ENCODE measurements at places on chromosomes 16 and 17. TPM values are rescaled to one million over a fixed set of nuclear protein-coding genes. Genes with fewer than 3 reads are reported as not detected.

GRCh38 chr17:39080421-39081078 lies 70.9 kb downstream of the PLXDC1 start:
- H3K27ac ChIP-seq, result no peak overlapping the region
- no peak for DNase-seq
- no peaks in the 10 kb centered on the region for H3K4me1 ChIP-seq
- H3K27me3 ChIP-seq, result no peaks in the 10 kb centered on the region

Gene CCL11
- total RNA-seq, result not detected

DNA sequence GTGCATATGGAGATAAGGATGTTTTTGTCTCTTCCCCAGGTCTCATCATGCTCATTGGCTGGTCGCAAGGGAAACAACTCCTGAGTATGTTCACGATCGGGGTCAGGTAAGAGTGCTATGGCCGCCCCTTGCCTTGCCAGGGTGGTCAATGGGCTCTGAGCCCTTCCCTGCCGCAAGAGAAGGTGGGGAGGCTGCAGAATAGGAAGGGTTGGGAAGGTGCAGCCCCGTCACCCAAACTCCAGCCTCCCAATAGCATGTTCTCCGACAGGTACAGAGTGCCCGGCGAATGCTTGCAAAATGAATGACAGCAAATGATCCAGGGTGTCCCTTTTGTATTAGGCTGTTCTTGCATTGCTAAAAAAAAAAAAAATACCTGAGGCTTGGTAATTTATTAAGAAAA lies 57.4 kb downstream of the ATP2C2 start:
- DNase-seq, result no peak
- H3K27me3 ChIP-seq, result no peaks in the 10 kb centered on the region
- no peak overlapping the region for H3K4me3 ChIP-seq
- no peak overlapping the region for H3K27ac ChIP-seq
- H3K36me3 ChIP-seq, result peaks cover 12% of the 10 kb centered on the region

Gene KRTAP4-1
- total RNA-seq, result not detected

DNA sequence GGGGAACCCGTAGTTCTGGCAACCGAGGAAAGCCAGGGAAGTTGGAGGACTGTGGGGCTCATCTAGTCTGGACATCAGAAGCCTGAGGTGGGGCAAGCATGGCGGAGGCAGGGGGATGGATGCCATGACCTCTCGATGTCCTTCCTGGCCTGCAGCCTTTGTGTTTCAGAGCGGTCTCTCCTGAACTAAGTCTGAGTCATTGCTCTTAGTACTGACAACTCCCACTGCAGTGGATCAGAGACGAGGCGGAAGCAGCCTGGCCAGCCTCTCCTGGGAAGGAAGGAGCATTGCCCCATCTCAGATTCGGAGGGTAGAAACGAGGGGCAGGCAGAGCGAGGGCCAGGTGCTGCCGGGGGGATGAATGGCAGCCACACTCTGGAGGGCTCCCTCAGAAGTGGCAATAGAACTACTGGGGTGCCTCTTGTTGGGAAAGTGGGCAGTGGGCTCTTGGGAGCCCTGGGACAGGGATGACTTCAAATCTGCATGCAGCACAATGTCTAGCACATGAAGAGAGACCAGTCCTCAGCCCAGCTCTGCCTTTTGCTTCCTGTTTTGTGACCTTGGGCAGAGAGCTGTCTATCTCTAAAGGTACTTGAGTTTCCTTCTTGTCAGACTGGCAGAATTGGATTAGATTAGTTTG lies 3.6 kb upstream of the STAC2 start:
- H3K4me3 ChIP-seq, result no peak overlapping the region
- DNase-seq, result no peak
- no peaks in the 10 kb centered on the region for H3K4me1 ChIP-seq
- no peak overlapping the region for H3K27ac ChIP-seq

GRCh38 chr17:76878568-76878967 lies 10.4 kb downstream of the MGAT5B start:
- no peaks in the 10 kb centered on the region for H3K4me1 ChIP-seq
- no peak for DNase-seq
- peaks cover 14% of the 10 kb centered on the region for H3K36me3 ChIP-seq
- H3K27me3 ChIP-seq, result no peaks in the 10 kb centered on the region
- no peak overlapping the region for H3K27ac ChIP-seq

GRCh38 chr17:71033336-71033735 lies 864.0 kb downstream of the KCNJ2 start:
- peak; percentile 62 for DNase-seq
- H3K27me3 ChIP-seq, result peaks cover 14% of the 10 kb centered on the region

Gene PHOSPHO1
- 0.31 TPM for total RNA-seq

DNA sequence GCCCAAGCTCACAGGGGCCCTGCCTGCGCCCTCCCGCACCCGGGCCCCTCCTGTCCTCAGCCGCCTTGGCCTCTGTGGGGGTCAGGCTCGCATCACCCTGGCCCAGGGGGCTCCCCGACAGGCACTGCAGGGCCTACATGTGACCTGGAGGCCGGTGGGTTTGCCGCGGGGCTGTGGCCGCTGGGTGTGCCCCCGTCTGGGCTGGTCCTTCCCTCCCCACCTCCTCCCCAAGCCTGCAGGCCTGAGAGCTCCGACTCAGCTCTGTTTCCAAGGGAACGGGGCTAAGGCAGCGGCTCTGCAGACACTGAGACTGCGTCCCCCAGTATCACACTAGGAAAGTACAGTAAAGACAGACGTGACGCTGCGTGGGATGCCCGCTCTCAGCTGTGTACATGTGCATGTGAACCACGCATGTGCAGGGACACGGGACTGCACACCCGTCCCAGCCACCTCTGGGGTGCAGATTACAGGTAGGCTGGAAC lies 16.5 kb upstream of the WDR45B start:
- H3K4me3 ChIP-seq, result no peak overlapping the region
- no peaks in the 10 kb centered on the region for H3K36me3 ChIP-seq
- no peak overlapping the region for H3K27ac ChIP-seq
- no peak for DNase-seq
- H3K27me3 ChIP-seq, result no peaks in the 10 kb centered on the region

- H3K27me3 ChIP-seq, result no peaks in the 10 kb centered on the region
- no peaks in the 10 kb centered on the region for H3K4me1 ChIP-seq
- DNase-seq, result no peak
- H3K4me3 ChIP-seq, result no peak overlapping the region
- H3K27ac ChIP-seq, result no peak overlapping the region
- H3K36me3 ChIP-seq, result no peaks in the 10 kb centered on the region
Observed at GRCh38 chr16:61210076-61210475, 826.2 kb downstream of the CDH8 start.

Gene ZSCAN10
- 212 TPM for total RNA-seq

DNA sequence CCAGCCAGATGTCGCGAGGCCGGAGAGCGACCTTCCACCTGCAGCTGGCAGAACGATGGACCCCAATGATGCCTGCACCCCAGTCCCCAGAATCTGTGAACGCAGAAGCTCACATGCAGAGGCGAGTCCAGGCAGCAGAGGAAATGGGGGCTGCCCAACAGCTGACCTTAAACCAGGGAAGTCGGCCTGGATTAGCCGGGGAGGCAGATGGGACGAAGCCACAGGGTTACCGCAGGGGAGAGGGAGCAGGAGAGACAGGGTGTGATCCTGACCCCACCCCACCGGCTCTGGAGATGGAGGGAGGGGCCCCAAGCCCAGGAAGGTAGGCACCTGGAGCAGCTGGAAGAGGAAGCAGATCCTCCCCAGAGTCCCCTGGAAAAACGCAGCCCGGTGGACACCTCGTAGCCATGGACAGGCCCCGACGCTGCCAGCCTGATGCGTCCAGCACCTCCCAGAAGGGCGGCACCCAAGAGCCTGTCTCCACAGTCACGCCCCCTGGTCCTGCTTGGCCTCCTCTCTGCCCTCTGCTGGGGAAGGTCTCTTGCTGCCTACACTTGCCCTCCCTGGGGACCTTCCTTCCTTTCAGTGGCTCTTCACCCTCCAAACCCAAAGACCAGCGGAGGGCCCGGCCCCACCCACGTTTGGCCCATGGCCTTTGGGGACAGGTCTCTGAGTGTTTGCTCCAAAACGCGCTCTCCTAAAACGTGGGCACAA lies 37.3 kb downstream of the PIEZO1 start:
- H3K4me3 ChIP-seq, result no peak overlapping the region
- no peaks in the 10 kb centered on the region for H3K27me3 ChIP-seq

Gene ATAD5
- 24.6 TPM for total RNA-seq

Gene FAM234A
- 94.9 TPM for total RNA-seq

DNA sequence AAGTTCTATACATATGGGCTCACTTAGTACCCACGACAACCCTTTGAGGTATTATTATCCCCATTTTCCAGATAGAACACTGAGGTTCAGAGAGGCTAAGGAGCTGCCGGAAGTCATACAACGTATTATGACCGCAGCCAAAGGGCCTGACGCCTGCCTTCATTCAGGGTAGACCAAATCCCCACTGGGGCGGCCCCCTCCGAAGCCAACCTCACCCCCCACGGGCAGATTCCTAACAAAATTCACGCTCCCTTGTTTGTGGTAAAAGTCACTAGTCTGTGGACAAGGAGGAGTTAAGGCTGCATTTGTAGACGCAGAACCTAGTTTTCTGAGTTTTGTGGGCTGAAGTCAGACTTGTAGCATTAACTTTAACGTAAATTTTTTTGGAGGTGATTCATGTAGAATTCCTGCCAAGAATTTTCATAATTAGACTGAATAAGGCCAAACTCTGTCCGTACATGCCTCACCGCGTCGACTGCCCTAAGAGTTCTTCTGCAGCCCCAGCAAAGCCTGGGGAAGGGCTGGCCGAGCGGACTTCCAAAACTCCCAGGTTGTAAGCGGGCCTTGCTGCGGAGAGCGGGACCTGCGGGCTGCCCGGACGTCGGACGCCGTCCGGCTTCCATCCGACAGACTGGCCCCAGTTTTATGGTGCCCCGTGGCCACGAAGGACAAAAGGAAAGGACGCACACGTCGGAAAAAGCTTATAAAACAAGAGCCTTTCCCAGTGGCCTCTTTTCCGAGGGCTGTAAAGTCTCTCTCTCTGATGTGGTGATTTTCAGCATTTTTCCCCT lies 75.7 kb downstream of the NXN start:
- no peak overlapping the region for H3K27ac ChIP-seq
- no peak overlapping the region for H3K4me3 ChIP-seq
- DNase-seq, result no peak
- H3K36me3 ChIP-seq, result peaks cover 4% of the 10 kb centered on the region

Gene TMEM11
- 32.5 TPM for total RNA-seq

Gene C17orf100
- total RNA-seq, result 0.70 TPM

DNA sequence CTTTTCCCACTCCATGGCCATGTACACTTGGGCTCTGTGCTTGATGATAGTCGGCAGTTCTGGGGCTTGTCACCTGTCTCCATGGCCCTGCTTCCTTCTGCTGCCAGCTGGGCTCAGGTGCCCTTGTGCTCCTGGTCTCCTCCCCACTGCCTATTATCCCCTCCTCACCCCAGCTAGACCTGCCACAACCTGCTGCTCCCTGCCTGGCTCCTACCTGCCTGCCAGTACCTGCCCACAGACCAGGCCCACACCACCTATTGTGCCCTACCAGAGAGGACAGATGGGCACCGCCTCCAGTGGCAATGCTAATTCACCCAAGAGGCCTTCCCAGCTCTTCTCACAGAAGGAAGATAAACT lies 538 bp upstream of the RAPGEFL1 start:
- no peak for DNase-seq
- H3K36me3 ChIP-seq, result peaks cover 37% of the 10 kb centered on the region
- H3K4me1 ChIP-seq, result peaks cover 5% of the 10 kb centered on the region
- H3K4me3 ChIP-seq, result peak overlapping the region; percentile 75

Gene ASPHD1
- 17.9 TPM for total RNA-seq

Gene TMC5
- total RNA-seq, result 2.3 TPM

- no peaks in the 10 kb centered on the region for H3K36me3 ChIP-seq
- no peak overlapping the region for H3K27ac ChIP-seq
- H3K27me3 ChIP-seq, result no peaks in the 10 kb centered on the region
- no peaks in the 10 kb centered on the region for H3K4me1 ChIP-seq
- peak; percentile 79 for DNase-seq
Observed at GRCh38 chr17:10398352-10398751, 23.4 kb downstream of the MYH8 start.

Gene FBXO39
- not detected for total RNA-seq

GRCh38 chr17:74452841-74453661 lies 13.4 kb upstream of the CD300A start:
- DNase-seq, result peak; percentile 69
- H3K27me3 ChIP-seq, result peaks cover 11% of the 10 kb centered on the region
- no peak overlapping the region for H3K27ac ChIP-seq
- H3K4me3 ChIP-seq, result peak overlapping the region; percentile 44

DNA sequence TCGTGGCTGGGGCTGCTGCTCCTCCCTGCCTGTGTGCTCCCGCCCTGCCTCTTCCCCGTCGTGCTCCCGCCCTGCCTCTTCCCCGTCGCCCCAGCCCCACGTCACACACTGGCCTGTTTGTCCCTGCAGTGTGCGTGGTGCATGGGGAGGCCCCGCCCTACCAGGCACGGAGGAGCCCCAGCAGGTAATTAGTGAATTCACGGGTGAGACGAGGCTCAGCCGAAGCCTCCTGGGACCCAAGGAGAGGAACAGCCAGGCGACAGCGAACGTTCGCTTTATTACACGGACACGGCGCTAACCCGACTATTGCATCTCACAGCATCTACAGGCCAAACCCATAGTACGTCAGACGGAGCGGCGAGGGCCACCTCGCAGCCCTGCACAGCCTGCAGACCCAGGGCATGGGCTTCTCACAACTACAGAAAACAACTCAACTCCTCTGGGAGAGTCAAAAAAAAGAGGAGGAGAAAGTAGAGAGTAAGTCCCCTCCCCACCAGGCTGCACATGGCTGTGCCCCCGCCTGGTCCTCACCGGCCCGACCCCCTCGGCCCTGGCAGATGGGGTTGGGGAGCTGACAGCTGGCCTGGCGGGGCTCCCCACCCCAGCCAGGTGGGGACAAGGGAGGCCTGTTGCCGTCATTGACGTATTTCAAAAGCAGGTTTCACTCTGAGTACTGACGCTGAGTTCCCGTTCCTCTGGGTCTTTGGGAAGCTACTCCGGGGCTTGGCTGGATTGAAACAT lies 4.3 kb upstream of the PABPN1L start:
- DNase-seq, result no peak
- no peak overlapping the region for H3K27ac ChIP-seq
- no peaks in the 10 kb centered on the region for H3K4me1 ChIP-seq
- no peaks in the 10 kb centered on the region for H3K36me3 ChIP-seq
- no peaks in the 10 kb centered on the region for H3K27me3 ChIP-seq

DNA sequence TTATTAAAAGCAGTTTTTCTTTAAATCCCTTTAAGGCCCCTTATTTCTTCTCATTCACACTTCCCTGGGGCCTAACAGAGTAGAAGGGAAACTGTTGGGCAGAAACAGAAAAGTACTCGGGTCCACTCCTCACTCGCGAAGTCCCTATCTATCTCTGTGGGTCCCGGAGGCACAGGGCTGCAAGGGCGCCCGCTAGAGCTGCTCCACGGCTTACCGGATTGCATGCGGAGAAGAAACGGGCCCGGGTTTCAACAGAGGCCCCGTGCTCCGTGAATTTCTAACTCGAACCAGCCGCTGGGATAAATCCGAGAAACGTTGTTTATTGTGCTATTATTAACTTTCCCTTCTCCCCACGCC lies 4.3 kb downstream of the CBLN1 start:
- peak overlapping the region; percentile 76 for H3K4me3 ChIP-seq
- no peaks in the 10 kb centered on the region for H3K36me3 ChIP-seq
- no peak overlapping the region for H3K27ac ChIP-seq
- 0 out of 2 replicates have a peak, but pooled peaks cover 5% of the 10 kb centered on the region for H3K4me1 ChIP-seq
- peaks cover 83% of the 10 kb centered on the region for H3K27me3 ChIP-seq
- DNase-seq, result no peak

GRCh38 chr17:64992325-64992802 lies 64.2 kb downstream of the GNA13 start:
- H3K4me3 ChIP-seq, result no peak overlapping the region
- H3K27ac ChIP-seq, result no peak overlapping the region
- no peaks in the 10 kb centered on the region for H3K4me1 ChIP-seq
- no peaks in the 10 kb centered on the region for H3K36me3 ChIP-seq
- no peak for DNase-seq

Gene CDH8
- total RNA-seq, result 7.4 TPM

Gene CRYM
- total RNA-seq, result 17.8 TPM

Gene LRRC37A3
- total RNA-seq, result 5.4 TPM

Measured in H9 (cell line).